Activated CD8-positive, alpha-beta T cell treated with anti-CD3 and anti-CD28 coated beads, Interleukin-2, amount 10 ng/mL, durations not matched to agents 7 days and 5 days (primary cell): ENCODE measurements at places on chromosomes 6 and 20. TPM values are rescaled to one million over a fixed set of nuclear protein-coding genes. Genes with fewer than 3 reads are reported as not detected.
A peak's percentile ranks its signal among the peaks of the same experiment; 100 is the strongest.

Gene PRSS35
- total RNA-seq: not detected

Gene MRAP2
- not detected for total RNA-seq

Gene NFS1
- total RNA-seq: 34.7 TPM

Gene DOK5
- total RNA-seq: not detected

Gene SCUBE3
- total RNA-seq: 0.03 TPM

Gene DNAH8
- not detected for total RNA-seq

Gene WFDC10B
- total RNA-seq: not detected

Gene EBF4
- not detected for total RNA-seq

DNA sequence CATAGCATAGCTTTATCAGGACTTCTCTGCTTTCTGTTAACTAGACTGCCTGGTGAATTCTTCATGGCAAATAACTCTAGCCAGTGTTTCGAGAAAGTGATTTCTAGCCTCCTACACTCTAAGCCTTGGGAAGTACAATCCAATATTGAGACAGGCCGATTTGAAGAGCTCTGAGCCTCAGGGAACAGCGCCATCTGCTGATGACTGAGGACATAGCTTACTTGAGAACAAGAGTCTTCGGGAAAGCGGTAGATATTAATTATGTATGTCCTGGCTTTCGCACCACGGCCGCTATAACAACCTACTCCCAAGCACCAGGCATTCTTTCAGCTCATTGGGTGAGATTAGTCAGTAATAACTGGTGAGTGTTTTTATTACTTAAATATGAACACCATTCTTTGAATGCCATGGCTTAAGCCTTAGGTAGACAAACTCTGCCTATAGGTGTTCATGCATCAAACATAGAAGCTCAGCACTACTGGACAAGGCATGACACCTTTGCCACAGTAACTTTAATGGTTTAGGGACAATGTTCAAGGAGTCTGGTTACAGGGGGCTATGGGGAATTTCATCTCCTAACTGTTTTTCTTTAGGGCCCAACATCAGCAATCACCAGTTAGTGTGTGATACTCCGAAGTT is 518.6 kb downstream of the BMP2 start:
- peak; percentile 44 for DNase-seq
- no peaks in the 10 kb centered on the region for H3K36me3 ChIP-seq
- no peaks in the 10 kb centered on the region for H3K4me1 ChIP-seq
- no peaks in the 10 kb centered on the region for H3K27me3 ChIP-seq

- H3K27me3 ChIP-seq: no peaks in the 10 kb centered on the region
- peaks cover 8% of the 10 kb centered on the region for H3K4me1 ChIP-seq
- no peak overlapping the region for H3K27ac ChIP-seq
- DNase-seq: no peak
- H3K4me3 ChIP-seq: no peak overlapping the region
- H3K36me3 ChIP-seq: peaks cover 66% of the 10 kb centered on the region
Observed at GRCh38 chr20:31758991-31759390, 19.9 kb downstream of the TPX2 start.

- peak overlapping the region; percentile 37 for H3K4me3 ChIP-seq
- H3K4me1 ChIP-seq: peaks cover 39% of the 10 kb centered on the region
- H3K27ac ChIP-seq: peak overlapping the region; percentile 88
- peak; percentile 54 for DNase-seq
Observed at GRCh38 chr6:6711832-6712448, 123.4 kb downstream of the LY86 start.

DNA sequence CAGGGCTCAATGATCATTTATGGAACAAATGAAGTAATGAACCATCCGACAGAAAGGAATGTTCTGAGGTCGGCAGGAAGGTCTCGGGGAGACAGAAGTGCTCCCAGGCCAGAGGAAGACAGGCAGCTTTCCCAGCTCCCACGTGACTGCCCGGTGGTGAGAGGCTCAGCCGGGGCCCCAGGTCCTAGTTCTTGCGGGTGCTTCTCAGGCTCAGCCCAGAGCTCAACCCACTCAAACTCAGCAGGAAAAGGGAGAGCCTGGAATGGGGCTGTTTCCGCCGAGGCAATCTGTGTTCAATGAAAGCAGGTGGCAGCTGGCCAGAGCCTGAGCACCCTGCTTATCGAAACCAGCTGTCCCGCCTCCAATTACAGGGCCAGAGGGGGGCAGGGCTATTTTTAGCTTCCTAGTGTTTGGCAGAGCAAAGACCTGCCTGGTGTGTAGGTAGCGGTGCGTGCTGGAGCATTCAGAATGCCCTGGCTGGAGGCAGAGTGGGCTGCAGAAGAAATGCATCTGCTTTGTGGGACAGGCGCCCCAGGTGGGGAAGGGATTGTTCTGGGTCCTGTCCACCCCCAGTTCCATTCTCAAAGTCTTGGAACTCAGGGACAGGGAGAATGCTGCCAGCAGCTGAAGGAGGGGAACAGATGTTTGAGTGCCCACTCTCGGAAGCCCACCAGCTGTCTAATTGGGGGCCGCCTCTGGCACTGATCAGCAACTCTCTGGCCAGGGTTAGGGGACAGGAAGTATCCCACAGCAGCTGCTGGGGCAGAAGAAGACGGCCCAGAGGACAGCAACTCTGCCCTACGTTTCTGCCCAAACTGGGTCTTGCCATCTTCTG is 145.1 kb downstream of the PREX1 start:
- H3K27me3 ChIP-seq: no peaks in the 10 kb centered on the region
- DNase-seq: no peak
- peaks cover 37% of the 10 kb centered on the region for H3K4me1 ChIP-seq
- H3K4me3 ChIP-seq: no peak overlapping the region
- H3K36me3 ChIP-seq: peaks cover 48% of the 10 kb centered on the region

DNA sequence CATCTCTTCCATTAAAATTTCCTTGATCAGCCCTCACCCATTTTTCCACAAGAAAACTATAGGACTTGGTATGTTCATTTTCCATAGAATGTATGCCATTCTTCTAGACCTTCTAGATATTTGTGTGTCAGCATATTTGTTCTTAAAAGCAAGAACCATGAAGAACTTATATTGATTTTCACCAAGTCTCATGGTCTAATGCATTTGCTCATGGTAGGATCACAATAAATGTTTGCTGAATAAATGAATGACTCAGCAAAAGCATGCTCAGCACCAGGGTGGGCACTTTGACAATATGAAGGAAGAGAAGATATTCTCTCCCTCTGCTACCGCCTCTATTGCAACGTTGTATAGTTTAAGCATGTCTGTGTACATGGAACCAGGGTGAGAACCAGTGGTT is 805.5 kb upstream of the SLC35B3 start:
- H3K4me3 ChIP-seq: no peak overlapping the region
- no peak overlapping the region for H3K27ac ChIP-seq
- no peaks in the 10 kb centered on the region for H3K36me3 ChIP-seq
- H3K27me3 ChIP-seq: no peaks in the 10 kb centered on the region
- no peaks in the 10 kb centered on the region for H3K4me1 ChIP-seq

DNA sequence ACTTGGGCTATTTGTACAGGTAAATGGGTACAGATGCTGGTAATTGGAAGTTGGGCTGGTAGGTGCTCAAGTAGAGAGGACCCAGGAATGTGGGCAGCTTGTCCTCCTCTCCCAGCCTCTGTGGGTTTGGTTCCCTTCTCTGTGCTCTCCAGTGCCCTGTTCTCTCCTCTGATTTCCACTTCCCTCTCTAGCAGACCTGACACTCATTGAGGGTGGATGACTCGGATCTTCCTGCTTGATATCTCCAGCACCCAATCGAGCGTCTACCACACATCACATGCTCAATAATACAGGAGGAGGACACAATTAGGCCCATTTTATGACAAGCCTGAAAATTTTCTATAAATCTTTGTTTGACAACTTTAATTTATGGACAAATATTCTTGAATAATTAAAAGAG is 23.7 kb downstream of the CST1 start:
- H3K27me3 ChIP-seq: peaks cover 7% of the 10 kb centered on the region
- no peak overlapping the region for H3K4me3 ChIP-seq
- no peak overlapping the region for H3K27ac ChIP-seq
- H3K4me1 ChIP-seq: no peaks in the 10 kb centered on the region

DNA sequence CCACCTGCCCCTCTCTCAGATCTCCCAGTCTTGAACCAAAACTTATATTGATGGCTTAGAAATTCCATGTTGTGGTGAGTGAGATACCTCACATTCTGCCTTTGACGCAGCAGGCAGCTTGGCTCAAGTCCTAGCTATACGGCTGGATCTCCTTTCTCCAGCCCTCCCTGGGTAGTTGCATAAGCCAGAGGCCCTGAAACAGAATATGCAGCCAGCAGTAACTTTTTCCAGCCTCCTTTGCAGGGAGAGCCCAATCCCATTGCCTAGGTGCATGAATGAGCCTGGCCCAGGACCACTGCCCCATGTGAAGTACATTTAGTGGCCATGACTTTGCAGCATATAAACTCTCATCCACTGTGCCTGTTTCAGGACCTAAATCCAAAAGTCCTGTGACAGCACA is 202.2 kb upstream of the CDYL start:
- H3K4me1 ChIP-seq: no peaks in the 10 kb centered on the region
- DNase-seq: no peak
- H3K27me3 ChIP-seq: peaks cover 8% of the 10 kb centered on the region
- no peak overlapping the region for H3K27ac ChIP-seq
- no peaks in the 10 kb centered on the region for H3K36me3 ChIP-seq

GRCh38 chr20:60816901-60817300 is 435.2 kb upstream of the CDH4 start:
- H3K4me3 ChIP-seq: no peak overlapping the region
- no peak overlapping the region for H3K27ac ChIP-seq
- H3K27me3 ChIP-seq: no peaks in the 10 kb centered on the region
- H3K4me1 ChIP-seq: peaks cover 6% of the 10 kb centered on the region

DNA sequence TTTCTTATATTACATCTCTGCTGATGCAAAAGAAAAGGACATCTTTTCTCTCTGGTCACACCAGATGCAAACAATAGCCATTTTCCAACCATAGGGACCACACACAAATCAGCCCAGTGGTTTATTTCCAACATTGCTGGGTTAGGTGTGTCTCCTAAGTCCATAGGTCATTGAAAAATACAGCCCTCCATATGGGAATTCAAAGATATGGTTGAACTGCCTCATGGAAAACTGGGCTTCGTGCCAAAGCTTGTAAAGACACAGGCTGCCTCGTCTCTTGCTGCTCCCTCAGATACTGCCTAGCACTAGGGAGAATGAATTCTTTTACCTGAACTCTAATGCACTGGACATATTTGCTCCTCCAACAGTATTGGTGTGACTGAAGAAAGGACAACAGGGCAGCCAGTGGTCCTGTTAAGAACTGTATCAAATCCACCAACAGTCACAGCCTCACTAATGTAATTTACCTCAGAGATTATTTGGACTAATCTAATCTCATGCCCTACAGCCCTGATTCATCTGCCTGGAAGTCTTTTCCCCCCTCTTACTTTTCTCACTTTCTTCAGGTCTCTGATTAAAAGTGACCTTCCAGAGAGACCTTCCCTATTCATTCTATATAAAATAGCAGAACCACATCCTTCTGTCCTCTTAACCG is 48.3 kb upstream of the TBC1D32 start:
- H3K27me3 ChIP-seq: peaks cover 3% of the 10 kb centered on the region
- no peak overlapping the region for H3K4me3 ChIP-seq
- DNase-seq: no peak
- H3K4me1 ChIP-seq: no peaks in the 10 kb centered on the region
- no peaks in the 10 kb centered on the region for H3K36me3 ChIP-seq

DNA sequence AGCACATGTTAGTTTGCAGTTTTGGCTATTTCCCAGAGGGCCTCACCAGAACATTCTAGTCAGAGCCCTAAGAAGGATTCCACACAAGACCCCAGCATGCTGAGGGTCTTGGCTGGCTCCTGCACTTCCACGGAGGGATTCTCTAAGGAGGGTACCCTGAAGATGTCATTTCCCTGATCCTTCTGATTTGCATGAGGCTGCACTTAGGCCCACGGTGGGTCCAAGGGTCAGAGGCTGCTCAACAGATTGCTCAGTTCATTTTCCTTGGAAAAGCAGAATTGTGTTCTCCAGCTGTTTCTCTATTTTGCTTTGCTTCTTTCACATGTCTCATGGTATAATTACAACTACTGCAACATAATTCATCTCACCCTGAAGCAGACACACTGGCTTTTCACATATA is 22.2 kb downstream of the PREP start:
- peaks cover 35% of the 10 kb centered on the region for H3K4me1 ChIP-seq
- no peak overlapping the region for H3K27ac ChIP-seq
- peaks cover 12% of the 10 kb centered on the region for H3K36me3 ChIP-seq
- no peak overlapping the region for H3K4me3 ChIP-seq
- no peaks in the 10 kb centered on the region for H3K27me3 ChIP-seq

DNA sequence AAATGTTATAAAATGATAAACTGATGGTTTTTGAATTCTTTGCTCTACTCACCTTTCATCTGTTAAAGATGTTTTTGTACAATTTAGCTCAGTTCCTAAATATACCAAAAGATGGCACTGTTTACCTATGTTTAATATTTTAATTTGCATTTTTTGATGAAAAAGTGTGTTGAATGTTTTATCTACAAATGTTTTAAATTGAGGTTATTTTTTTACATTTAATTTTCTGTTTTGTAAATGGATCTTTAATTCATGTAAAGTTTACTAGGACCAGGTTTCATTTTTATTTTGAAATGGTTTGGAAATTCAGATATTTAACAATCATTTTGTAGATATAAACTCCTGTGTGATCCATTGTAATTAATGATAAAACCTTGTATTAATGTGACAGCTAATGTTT is 30.0 kb downstream of the CDKAL1 start:
- H3K36me3 ChIP-seq: peaks cover 12% of the 10 kb centered on the region
- no peak overlapping the region for H3K4me3 ChIP-seq
- no peaks in the 10 kb centered on the region for H3K27me3 ChIP-seq
- no peak overlapping the region for H3K27ac ChIP-seq
- H3K4me1 ChIP-seq: peaks cover 15% of the 10 kb centered on the region

- H3K4me3 ChIP-seq: no peak overlapping the region
- no peaks in the 10 kb centered on the region for H3K27me3 ChIP-seq
Observed at GRCh38 chr6:130152908-130153510, 69.7 kb downstream of the SAMD3 start.

GRCh38 chr6:157223021-157223430 is 100.3 kb downstream of the TMEM242 start:
- peaks cover 49% of the 10 kb centered on the region for H3K4me1 ChIP-seq
- no peaks in the 10 kb centered on the region for H3K36me3 ChIP-seq
- DNase-seq: no peak
- no peak overlapping the region for H3K4me3 ChIP-seq
- peak overlapping the region; percentile 82 for H3K27ac ChIP-seq
- peaks cover 3% of the 10 kb centered on the region for H3K27me3 ChIP-seq

GRCh38 chr6:70956191-70956450 is 739 bp downstream of the B3GAT2 start:
- no peaks in the 10 kb centered on the region for H3K36me3 ChIP-seq
- no peak overlapping the region for H3K27ac ChIP-seq
- peaks cover 15% of the 10 kb centered on the region for H3K4me1 ChIP-seq
- no peak for DNase-seq

DNA sequence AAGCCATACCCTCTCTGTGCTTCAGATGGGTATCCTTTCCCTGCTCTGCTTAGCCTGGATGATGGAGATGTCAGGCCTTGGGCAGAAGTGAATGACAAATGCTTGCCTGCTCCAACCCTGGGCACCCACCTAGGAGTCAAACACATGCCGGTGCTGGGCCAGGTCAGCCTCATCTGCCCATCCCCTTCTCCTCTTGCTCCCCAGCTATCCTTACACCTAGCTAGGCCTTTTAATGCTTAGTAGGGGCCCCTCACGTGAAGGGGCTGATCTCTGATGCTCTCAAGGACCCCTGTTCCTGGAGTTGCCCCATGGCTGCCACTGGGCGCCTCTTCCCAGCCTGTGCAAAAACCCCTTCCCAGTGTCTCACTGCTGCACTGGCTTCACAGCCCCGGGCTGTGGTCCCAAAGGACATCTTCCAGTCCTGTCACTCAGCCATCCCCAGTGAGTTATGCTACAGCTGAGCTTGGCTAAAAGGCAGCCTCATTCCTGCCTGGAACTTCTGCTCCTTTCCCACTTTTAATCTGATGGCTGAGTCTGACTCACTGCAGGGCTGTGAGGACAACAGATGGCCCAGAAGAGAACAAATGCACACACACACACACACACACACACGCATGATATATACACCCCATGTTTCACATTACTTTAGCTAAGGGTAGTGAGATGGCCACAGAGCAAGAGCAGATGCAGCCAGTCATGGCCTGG is 12.8 kb upstream of the SDCBP2 start:
- H3K27ac ChIP-seq: no peak overlapping the region
- H3K27me3 ChIP-seq: no peaks in the 10 kb centered on the region
- peaks cover 16% of the 10 kb centered on the region for H3K36me3 ChIP-seq
- H3K4me3 ChIP-seq: no peak overlapping the region
